ENCODE measurements at places on chromosomes 3 and 15. TPM values are rescaled to one million over a fixed set of nuclear protein-coding genes. Genes with fewer than 3 reads are reported as not detected.

Gene VWA5B2
- total RNA-seq = not detected

Gene SHF
- total RNA-seq = 3.8 TPM

Gene MESP2
- 0.96 TPM for total RNA-seq

Gene ESYT3
- 0.19 TPM for total RNA-seq
